ENCODE measurements at places on chromosomes 2 and 18.

DNA sequence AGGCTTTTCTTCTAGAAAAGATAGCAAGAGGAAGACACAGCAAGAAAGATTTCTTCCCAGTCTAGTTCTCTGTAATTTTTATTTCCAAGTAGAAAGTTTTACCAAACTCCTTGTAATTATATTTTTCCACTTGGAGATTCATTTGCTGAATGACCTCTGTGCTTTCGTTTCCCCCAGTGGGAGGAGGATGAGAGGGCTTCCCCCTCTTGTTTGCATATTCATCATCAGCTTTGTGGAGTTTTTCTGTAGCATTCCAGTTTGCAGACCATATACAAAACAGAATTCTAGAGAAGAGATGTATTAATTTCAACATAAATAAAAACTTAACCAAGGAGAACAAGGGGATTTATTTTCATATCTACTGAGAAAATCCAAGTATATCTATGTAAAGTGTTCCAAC is 51.3 kb downstream of the RMDN2 start:
- no peaks in the 10 kb centered on the region for H3K36me3 ChIP-seq
- DNase-seq: no peak
- H3K4me3 ChIP-seq: no peak overlapping the region
- no peak overlapping the region for H3K27ac ChIP-seq
- H3K27me3 ChIP-seq: no peaks in the 10 kb centered on the region

GRCh38 chr2:6538607-6539006 is 327.1 kb downstream of the CMPK2 start:
- H3K27ac ChIP-seq: no peak overlapping the region
- H3K4me1 ChIP-seq: no peaks in the 10 kb centered on the region
- no peaks in the 10 kb centered on the region for H3K36me3 ChIP-seq
- peaks cover 13% of the 10 kb centered on the region for H3K27me3 ChIP-seq

- DNase-seq: no peak
- peaks cover 9% of the 10 kb centered on the region for H3K36me3 ChIP-seq
- H3K27me3 ChIP-seq: no peaks in the 10 kb centered on the region
Observed at GRCh38 chr2:69743847-69744264, 1.9 kb downstream of the ANXA4 start.

- no peaks in the 10 kb centered on the region for H3K36me3 ChIP-seq
- H3K4me1 ChIP-seq: no peaks in the 10 kb centered on the region
- H3K27me3 ChIP-seq: no peaks in the 10 kb centered on the region
- H3K4me3 ChIP-seq: no peak overlapping the region
- no peak for DNase-seq
- no peak overlapping the region for H3K27ac ChIP-seq
Observed at GRCh38 chr2:141068053-141068682, 1062.6 kb downstream of the LRP1B start.

DNA sequence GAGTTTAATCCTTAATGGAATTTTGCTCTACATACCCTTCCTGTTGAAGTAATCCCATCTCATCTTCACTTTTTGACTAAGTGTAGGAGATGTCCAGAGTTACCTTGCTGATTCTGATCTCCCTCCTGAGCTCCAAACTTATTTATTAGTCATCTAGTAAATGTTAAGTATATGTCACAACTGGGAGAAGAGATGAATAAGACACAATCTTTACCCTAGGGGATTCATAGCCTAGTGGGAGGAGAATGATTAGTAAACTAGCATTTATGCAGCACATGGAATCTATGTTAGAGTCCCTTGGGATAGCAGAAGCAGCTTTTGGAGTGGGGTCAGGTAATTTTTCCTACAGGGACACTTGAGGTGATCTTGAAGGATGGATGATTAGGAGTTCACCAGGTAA is 20.7 kb downstream of the ACVR2A start:
- H3K4me3 ChIP-seq: no peak overlapping the region
- H3K27me3 ChIP-seq: no peaks in the 10 kb centered on the region
- H3K36me3 ChIP-seq: no peaks in the 10 kb centered on the region
- no peaks in the 10 kb centered on the region for H3K4me1 ChIP-seq

DNA sequence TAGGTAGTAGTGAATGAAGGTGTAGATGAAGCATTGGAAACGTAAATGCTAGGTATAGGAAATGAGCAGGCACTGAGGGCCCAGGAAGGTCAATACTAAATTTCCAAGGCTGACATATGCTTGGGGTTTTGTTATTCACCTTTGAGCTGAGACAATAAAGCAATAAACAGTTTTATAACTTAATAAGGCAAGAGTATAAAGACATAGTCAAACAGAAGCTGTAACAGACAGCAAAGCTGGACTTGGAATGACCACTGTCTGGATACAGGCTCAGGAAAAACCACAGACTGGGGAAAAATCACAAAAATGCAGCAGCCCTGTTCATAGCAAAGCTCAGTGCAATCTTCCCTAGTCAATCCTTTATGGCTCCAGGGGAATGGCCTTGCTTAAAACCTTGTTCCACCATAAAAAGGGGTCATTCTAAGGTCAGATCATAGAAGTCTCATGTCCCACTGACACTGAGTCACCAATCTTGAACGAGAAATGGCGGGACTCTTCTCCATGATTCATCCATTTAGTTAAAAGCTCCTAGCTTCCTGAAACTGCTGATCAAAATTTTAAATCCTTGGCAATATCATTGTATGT is 493.3 kb downstream of the CMPK2 start:
- peaks cover 2% of the 10 kb centered on the region for H3K36me3 ChIP-seq
- no peaks in the 10 kb centered on the region for H3K27me3 ChIP-seq
- H3K4me3 ChIP-seq: no peak overlapping the region
- H3K27ac ChIP-seq: no peak overlapping the region
- no peak for DNase-seq
- H3K4me1 ChIP-seq: no peaks in the 10 kb centered on the region

DNA sequence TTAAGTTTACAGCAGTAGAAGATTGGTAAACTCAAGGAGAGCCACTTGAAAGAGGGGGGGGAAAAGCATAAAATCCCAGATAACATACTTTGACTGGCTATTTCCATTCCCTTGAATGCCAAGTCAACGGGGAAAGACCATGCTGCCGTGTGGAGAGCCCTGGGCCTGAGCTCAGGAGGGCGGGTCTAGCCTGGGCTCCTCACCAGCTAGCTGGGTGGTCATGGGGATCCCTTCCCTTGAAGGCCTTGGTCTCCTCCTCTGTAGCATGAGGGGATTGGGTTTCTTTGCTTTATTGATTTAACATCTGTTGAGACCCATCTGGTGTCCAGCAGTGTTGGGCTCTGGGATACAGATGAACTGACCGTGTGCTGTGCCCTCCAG is 35.0 kb downstream of the TEX51 start:
- H3K27ac ChIP-seq: no peak overlapping the region
- peaks cover 1% of the 10 kb centered on the region for H3K36me3 ChIP-seq
- H3K4me3 ChIP-seq: no peak overlapping the region
- H3K4me1 ChIP-seq: peaks cover 11% of the 10 kb centered on the region

DNA sequence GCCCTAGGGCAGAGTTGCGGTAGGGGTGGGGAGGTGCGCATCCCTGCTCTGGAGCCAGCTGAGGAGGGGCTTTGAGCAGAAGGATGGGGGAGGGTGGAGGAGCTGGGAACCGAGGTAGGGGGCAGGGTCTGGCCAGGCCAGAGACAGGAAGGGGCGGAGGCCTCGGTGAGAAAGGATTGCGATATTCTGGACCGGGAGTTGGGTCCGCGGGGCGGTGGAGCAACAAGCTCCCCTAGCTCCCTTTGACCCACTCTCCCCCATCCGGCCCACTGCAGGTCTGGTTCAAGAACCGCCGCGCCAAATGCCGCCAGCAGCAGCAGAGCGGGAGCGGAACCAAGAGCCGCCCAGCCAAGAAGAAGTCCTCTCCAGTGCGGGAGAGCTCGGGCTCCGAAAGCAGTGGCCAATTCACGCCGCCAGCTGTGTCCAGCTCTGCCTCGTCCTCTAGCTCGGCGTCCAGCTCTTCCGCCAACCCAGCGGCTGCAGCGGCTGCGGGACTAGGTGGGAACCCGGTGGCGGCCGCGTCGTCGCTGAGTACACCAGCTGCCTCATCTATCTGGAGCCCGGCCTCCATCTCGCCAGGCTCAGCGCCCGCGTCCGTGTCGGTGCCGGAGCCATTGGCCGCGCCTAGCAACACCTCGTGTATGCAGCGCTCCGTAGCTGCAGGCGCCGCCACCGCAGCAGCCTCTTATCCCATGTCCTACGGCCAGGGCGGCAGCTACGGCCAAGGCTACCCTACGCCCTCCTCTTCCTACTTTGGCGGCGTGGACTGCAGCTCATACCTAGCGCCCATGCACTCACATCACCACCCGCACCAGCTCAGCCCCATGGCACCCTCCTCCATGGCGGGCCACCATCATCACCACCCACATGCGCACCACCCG is 4.8 kb downstream of the OTX1 start:
- DNase-seq: no peak
- H3K4me1 ChIP-seq: peaks cover 51% of the 10 kb centered on the region
- peaks cover 7% of the 10 kb centered on the region for H3K36me3 ChIP-seq
- no peak overlapping the region for H3K27ac ChIP-seq

DNA sequence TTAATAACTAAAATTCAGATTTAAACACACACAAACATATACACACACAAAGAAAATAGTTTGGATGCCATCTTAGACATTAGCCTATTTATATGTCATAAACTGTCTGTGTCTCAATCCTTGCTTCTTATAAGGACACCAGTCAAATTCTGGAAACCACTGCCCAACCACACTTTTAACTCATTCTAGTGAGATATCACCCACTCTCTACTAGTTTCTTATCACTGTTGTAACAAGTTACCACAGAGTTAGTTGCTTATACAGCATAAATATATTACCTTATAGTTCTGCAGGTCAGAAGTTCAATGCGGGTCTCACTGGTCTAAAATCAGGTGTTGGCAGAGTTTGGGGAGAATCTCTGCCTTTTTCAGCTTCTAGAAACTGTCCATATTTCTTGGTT is 239.1 kb downstream of the MTX2 start:
- peaks cover 6% of the 10 kb centered on the region for H3K27me3 ChIP-seq
- H3K4me1 ChIP-seq: peaks cover 13% of the 10 kb centered on the region
- H3K4me3 ChIP-seq: no peak overlapping the region
- no peak for DNase-seq

- no peak overlapping the region for H3K27ac ChIP-seq
- no peaks in the 10 kb centered on the region for H3K4me1 ChIP-seq
- no peaks in the 10 kb centered on the region for H3K27me3 ChIP-seq
- no peak overlapping the region for H3K4me3 ChIP-seq
- no peak for DNase-seq
Observed at GRCh38 chr2:150160058-150160457, 327.4 kb downstream of the RND3 start.

DNA sequence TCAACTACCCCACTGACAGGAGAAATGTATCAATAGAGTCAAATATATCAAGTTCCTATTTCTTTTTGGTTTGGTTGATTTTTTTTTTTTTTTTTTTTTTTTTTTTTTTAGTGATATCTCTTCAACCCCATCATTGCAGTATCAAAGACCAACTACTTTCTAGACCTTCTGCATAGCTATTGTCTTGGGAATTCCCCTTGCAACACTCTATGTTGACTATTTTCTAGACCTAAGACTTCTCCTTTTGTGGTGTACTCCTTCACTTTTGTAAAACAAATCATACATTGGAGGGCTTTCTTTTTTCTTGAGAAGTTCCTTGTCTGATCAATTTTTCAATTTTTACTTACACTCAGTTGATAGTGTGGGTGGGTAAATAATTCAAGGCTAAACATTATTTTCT is 46.5 kb upstream of the NR4A2 start:
- H3K27me3 ChIP-seq: no peaks in the 10 kb centered on the region
- no peaks in the 10 kb centered on the region for H3K36me3 ChIP-seq
- no peak overlapping the region for H3K4me3 ChIP-seq
- H3K4me1 ChIP-seq: no peaks in the 10 kb centered on the region
- DNase-seq: no peak
- no peak overlapping the region for H3K27ac ChIP-seq

GRCh38 chr2:111101592-111101991 is 19.1 kb upstream of the BCL2L11 start:
- no peak for DNase-seq
- no peaks in the 10 kb centered on the region for H3K36me3 ChIP-seq
- peaks cover 11% of the 10 kb centered on the region for H3K27me3 ChIP-seq

- H3K36me3 ChIP-seq: peaks cover 1% of the 10 kb centered on the region
- H3K4me1 ChIP-seq: no peaks in the 10 kb centered on the region
- H3K4me3 ChIP-seq: no peak overlapping the region
- no peaks in the 10 kb centered on the region for H3K27me3 ChIP-seq
Observed at GRCh38 chr2:166784296-166784946, 103.9 kb upstream of the XIRP2 start.

- H3K4me1 ChIP-seq: peaks cover 43% of the 10 kb centered on the region
- peaks cover 3% of the 10 kb centered on the region for H3K36me3 ChIP-seq
- no peaks in the 10 kb centered on the region for H3K27me3 ChIP-seq
- no peak overlapping the region for H3K4me3 ChIP-seq
- no peak overlapping the region for H3K27ac ChIP-seq
Observed at GRCh38 chr18:76842837-76843530, 20.6 kb downstream of the ZNF236 start.

DNA sequence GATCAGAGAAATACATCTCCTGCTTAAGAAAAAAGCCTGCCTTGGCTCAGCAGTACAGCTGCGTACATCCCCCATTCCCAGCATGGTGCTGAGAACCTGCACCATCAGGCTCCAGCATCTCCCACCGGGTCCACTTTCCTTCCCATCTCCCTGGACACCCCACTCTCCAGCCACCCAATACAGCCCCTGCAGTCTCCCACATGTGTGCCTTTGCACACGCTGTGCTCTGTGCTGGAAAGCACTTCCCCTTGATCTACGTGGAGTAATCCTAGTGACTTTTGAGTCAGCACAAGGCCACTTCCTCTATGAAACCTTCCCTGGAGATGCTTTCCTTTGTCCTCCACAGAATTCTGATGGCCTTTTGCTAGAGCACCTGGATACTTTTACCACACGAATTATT is 17.0 kb downstream of the STAT1 start:
- no peak for DNase-seq
- peaks cover 89% of the 10 kb centered on the region for H3K36me3 ChIP-seq
- H3K27me3 ChIP-seq: no peaks in the 10 kb centered on the region
- peak overlapping the region; percentile 75 for H3K27ac ChIP-seq
- H3K4me3 ChIP-seq: no peak overlapping the region

- no peaks in the 10 kb centered on the region for H3K36me3 ChIP-seq
- no peaks in the 10 kb centered on the region for H3K27me3 ChIP-seq
- no peaks in the 10 kb centered on the region for H3K4me1 ChIP-seq
- H3K27ac ChIP-seq: no peak overlapping the region
- H3K4me3 ChIP-seq: no peak overlapping the region
Observed at GRCh38 chr18:22800551-22800951, 132.6 kb upstream of the RBBP8 start.

DNA sequence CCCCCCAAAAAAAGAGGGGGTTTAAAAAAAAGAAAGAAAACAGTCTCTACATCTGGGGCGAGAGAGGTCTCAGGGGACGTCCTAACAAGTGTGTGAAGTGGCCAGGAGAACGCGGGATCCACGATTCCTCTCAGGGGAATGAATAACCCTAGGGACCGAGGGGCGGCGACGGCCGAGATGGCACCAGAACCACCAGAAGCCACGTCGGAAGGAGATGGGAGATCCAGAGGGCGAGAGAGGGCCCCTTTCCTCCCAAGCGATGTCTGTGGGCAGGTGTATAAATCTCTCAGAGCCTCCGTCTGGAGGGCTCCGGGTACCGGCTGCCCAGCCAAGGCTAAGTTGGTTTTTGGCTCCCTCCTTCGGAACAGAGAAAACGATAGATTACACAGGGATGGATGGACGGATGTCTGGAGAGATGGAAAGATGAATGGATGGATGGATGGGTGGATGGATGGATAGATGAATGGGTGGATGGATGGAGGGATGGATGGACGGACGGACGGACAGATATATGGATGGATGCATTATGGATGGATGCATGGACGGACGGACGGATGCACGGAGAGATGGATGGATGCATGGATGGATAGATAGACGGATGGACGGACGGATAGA is 1.7 kb downstream of the EPHA4 start:
- H3K27ac ChIP-seq: peak overlapping the region; percentile 94
- peaks cover 51% of the 10 kb centered on the region for H3K4me1 ChIP-seq
- H3K27me3 ChIP-seq: peaks cover 32% of the 10 kb centered on the region
- peak overlapping the region; percentile 94 for H3K4me3 ChIP-seq
- DNase-seq: no peak

Measured in central memory CD8-positive, alpha-beta T cell (primary cell).